ENCODE measurements at places on chromosomes 5 and 9. TPM values are rescaled to one million over a fixed set of nuclear protein-coding genes. Genes with fewer than 3 reads are reported as not detected.

Gene CREBRF
- 10.0 TPM for total RNA-seq

Gene SHLD3
- 2.7 TPM for total RNA-seq

Gene CXCL14
- 0.53 TPM for total RNA-seq

Gene TMEM232
- 1.7 TPM for total RNA-seq

Gene PRR16
- 9.1 TPM for total RNA-seq

Gene ZNF483
- 2.5 TPM for total RNA-seq

Gene GPR21
- 0.67 TPM for total RNA-seq

Gene SLC46A2
- not detected for total RNA-seq

Gene MARCHF3
- 16.5 TPM for total RNA-seq

Gene KCTD16
- 5.5 TPM for total RNA-seq

Gene IL9
- not detected for total RNA-seq

Gene FOXD4L6
- total RNA-seq, result 0.18 TPM

Gene RNF183
- not detected for total RNA-seq

Gene SYNPO
- 40.2 TPM for total RNA-seq

Gene SGCD
- 2.9 TPM for total RNA-seq

Gene SOX30
- total RNA-seq, result 0.14 TPM

Gene PTGS1
- total RNA-seq, result 0.23 TPM

Gene TTC23L
- 1.2 TPM for total RNA-seq

Gene TEX48
- not detected for total RNA-seq

Gene IGIP
- 2.4 TPM for total RNA-seq

Gene GABRA1
- 0.41 TPM for total RNA-seq

Gene ZNF883
- 1.9 TPM for total RNA-seq

Gene GLRA1
- not detected for total RNA-seq

Gene LTC4S
- total RNA-seq, result 1.2 TPM

Gene BARHL1
- not detected for total RNA-seq

Gene NRG2
- total RNA-seq, result 0.54 TPM

Gene TSLP
- total RNA-seq, result 0.43 TPM

Gene RANBP3L
- 0.46 TPM for total RNA-seq

Gene NUTM2F
- not detected for total RNA-seq

Gene ARSI
- 23.0 TPM for total RNA-seq

Gene TTF1
- total RNA-seq, result 13.3 TPM

Gene PCDHGA5
- 0.29 TPM for total RNA-seq

Gene NMRK1
- total RNA-seq, result 15.1 TPM

Gene SLC6A7
- total RNA-seq, result not detected

Gene FGF1
- 42.2 TPM for total RNA-seq

Gene DDX4
- not detected for total RNA-seq

Gene GNAQ
- 74.9 TPM for total RNA-seq

Gene SPATA31A7
- not detected for total RNA-seq

Gene MOB3B
- 3.9 TPM for total RNA-seq

Gene PRDM12
- total RNA-seq, result 0.38 TPM

Gene NFIB
- 9.4 TPM for total RNA-seq

Gene IFNA21
- total RNA-seq, result not detected

All from astrocyte (in vitro differentiated cells and primary cell).